ENCODE measurements at places on chromosomes 3 and 15.

DNA sequence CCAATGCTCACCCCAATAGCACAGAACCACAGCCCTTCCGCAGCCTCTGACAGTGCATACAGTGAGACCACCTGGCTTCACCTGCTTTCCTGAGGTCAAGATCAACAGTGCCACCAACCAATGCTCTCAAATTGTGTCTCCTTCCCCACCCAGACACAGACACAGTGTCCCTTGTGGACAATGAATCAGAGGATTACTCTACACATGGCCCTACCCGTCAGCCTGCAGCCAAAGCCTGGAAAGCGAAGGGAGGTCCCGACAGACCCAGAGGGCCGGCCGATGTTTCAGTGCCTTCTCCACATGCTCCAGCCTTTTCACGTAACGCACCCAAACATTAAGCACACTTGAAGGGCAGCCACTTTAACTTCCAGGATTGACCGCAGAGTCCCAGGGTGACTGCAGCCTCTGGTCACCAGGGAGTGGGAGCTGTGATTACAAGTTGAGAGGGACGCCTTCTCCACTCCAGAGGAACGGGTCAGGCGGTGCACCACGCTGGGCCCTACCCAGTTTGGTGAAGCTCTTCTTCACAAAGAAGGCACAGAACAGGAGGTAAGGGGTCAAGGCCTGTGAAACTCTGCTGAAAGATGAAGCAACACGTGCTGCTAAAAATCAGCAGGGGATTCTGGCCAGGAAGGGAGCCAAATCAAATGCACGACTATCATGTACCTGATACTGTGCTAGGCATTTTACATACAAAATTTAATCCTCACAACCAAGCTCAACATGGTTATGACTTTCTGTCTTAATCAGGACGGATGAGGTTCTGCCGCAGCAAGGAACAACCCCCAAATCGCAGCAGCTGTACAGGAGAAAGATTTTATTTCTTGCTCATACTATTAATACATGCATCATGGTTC is 17.2 kb downstream of the KLHL25 start:
- no peak for DNase-seq

GRCh38 chr3:61715886-61716527 is 154.6 kb downstream of the PTPRG start:
- no peak for DNase-seq

DNA sequence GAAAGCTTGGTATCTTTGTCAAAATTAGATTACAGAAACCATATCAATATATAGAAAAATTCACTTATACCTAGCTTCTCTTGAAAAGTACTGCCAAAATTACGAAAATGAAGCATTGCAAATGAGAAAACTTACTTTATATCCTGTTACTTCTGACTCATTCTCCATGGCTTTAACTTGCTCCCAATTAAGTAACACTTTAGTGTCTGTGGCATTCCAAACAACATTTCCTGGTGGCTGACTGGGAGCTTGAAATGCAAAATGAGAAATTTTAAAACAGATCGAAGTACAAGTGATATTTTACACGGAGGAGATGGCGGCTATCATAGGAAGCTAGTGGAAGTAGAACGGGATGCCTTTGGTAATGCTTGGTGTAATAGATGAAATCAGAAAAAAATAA is 347.3 kb downstream of the CNTN3 start:
- DNase-seq, result no peak

DNA sequence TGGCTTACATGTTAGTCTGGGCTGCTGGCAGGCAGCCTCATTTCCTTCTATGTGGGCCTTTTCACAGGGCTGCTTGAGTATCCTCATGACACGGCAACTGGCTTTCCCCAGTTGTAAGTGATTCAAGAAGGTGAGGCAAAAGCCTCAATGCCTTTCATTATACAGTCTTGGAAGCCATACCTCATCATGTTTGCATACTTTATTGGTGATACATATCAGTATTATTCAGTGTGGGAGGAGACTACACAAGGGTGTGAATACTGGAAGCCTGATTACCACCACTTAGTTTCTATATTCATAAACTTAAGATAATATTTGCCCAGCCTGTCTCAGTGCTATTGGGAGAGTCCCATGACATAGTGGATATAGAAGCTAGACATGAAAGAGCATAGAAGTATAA is 346.8 kb downstream of the SOX2 start:
- DNase-seq, result no peak

GRCh38 chr15:60083318-60083717 is 79.2 kb downstream of the FOXB1 start:
- no peak for DNase-seq

DNA sequence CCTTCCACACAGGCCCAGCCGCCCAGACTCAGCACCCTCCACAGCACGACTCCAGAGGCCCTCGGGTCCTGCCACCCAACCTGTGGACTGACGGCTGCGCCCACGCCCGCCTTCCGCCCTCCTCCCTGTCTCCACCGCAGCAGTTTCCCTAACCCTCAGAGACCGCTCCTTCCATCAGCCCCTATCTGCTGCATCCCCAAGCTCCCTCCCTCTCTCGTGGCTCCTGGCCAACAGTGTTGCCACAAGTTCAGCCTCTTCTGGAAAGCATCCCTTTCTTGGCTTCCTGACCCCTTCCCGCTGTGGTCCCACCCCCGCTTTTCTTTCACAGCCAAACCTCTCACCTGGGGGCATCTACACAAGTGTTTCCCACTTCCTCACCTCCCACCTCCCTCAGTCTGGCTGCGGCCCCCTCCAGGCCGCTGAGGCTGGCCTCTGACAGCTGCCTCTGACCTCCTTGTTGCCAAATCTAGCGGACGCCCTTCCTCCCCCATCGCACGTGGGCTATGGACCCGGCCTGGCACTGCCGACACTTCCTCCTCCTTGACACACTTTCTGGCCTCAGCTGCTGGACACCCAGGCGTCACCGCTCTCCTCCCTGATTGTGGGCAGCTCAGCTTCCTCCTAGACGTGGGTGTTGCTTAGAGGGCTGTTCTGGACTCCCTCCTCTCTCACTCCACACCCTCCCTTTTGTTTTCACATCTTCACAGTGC is 168.8 kb upstream of the TLE3 start:
- DNase-seq, result peak; percentile 76

DNA sequence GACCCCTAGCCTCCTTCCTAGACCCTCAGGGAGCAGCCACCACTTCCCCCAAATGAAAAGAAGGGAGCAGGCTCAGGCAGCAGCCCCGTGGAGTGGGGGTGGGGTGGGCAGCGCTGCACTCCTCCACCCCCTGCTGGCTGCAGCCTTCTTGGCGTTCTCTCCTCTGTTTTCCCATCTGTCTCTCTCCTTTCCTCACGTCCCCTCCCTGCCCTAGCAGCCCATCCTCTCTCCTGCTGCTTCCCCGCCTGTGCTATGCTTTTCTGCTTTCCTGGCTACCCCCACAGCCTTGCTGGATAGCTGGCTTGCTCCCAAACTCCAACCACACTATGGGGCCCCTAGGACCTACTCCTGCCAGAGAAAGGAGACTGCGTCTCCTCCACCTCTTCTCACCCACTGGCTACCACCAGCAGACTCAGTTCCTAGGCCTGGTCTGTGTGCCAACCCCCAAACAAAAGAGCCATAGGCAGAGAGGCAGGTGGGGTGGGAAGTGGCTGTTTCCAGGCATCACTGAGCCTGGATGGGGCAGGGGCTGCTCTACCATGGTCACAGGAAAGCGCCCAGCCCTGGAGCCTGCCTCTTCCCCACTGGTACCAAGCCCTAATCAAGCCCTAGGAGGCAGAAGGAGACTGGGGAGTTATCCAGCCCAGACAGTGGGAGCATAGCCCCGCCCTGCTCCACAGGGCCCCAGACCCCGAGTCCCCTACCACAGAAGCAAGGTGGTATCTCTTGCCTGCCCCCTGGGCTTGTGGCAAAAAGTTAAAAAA is 3.4 kb upstream of the DISP2 start:
- DNase-seq, result no peak

DNA sequence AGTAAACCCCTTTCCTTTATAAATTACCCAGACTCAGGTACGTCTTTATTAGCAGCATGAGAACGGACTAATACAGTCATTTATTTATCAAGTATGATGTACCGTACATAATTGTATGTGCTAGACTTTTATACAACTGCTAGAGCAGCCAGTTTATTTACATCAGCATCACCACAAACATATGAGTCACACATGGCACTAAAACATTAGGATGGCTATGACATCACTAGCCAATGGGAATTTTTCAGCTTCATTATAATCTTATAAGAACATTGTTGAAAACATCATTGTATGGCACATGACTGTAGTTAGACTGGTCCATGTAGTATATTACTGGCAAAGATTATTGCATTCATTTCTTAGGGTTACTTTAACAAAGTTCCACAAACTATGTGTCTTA is 121.7 kb downstream of the ZMAT3 start:
- no peak for DNase-seq

DNA sequence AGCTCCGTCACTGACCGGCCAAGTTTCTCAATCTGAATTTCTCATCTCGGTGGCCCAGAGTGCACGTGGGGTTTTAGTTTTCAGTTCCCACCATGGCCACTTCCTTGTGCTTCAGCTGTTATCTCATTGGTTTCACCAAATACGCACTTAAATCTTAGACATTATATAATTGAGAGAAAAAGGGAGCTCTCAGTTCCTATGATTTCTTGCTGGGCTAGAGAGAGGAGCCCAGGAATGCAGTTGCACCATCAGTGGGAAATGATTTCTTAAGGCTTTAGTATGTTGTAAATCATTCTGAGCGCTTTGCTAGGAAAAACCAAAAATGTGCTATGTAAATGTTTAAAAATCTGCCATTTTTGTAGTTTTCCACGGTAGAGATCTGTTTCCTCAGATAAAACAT is 53.2 kb downstream of the OXNAD1 start:
- DNase-seq, result no peak

- DNase-seq, result no peak
These were observed 360.5 kb upstream of the NAALADL2 start for GRCh38 chr3:174498638-174499037.

All from right lobe of liver (tissue), 6 donors.